ENCODE measurements at places on chromosomes 7 and 10.

- DNase-seq = no peak
Measured at GRCh38 chr7:136053689-136054485, 76.7 kb upstream of the MTPN start.

DNA sequence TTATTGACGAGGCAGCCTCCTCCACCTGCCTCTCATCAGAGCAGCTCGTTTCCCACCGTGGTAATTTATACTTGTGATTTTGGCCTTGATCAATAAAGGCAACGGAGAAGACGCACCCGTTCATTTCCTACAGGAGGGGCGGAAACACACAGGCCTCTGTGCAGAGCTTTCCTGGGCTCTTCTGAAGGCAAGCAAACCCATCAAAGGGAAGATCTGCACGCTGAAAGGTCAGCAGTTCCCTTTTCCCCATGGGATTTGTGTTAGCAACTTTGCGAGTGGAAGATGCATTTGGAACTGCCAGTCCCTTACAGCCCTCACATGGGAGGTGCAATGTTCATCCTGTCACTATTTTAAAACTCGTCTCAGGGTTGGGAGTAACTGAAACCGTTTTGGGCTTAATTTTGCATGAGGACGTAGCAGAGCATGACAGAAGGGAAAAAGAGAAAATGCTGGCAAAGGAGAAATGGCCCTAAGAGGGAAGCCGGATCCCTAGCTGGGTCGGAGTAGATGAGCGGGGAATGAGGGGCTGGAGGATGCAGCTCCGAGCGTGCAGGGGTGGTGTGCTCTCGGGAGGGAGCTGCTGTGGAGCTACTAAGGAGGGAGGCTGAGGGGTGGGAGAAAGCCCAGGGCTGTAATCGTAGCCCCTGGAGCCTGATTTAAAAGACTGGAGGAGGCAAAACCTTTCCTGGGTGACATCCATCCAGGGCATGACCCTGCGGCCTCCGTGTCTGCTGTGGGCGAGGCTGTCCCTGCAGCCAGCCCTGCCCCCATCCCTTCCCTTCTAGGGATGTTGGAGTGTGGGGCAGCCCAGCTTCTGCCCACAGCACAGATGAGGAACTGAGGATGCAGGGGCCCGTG is 111.1 kb upstream of the FAM20C start:
- DNase-seq = no peak

DNA sequence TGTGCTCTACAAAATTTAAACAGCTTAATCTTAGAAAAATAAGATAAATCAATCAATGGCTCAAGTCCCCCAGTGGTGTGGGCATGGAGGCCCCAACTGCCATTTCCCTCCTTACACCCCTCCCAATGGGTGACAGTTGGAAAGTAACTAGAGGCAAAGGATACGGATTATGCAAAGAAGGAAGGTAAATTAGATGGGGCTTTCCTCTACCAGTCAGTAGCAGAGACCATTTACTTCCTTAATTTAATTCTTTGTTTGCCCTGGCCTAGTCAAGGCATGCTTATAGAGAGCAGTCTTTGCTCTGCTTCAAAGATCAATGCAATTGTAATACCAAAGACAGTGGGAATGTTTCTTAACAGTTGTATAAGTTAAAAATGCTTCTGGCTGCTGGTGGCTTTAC is 63.3 kb upstream of the PAPSS2 start:
- no peak for DNase-seq

GRCh38 chr10:104274762-104275721 is 6.1 kb downstream of the GSTO2 start:
- no peak for DNase-seq

GRCh38 chr10:67297637-67298181 is 371.9 kb downstream of the LRRTM3 start:
- DNase-seq = no peak

GRCh38 chr10:78617631-78618030 is 451.1 kb upstream of the ZMIZ1 start:
- DNase-seq = no peak

DNA sequence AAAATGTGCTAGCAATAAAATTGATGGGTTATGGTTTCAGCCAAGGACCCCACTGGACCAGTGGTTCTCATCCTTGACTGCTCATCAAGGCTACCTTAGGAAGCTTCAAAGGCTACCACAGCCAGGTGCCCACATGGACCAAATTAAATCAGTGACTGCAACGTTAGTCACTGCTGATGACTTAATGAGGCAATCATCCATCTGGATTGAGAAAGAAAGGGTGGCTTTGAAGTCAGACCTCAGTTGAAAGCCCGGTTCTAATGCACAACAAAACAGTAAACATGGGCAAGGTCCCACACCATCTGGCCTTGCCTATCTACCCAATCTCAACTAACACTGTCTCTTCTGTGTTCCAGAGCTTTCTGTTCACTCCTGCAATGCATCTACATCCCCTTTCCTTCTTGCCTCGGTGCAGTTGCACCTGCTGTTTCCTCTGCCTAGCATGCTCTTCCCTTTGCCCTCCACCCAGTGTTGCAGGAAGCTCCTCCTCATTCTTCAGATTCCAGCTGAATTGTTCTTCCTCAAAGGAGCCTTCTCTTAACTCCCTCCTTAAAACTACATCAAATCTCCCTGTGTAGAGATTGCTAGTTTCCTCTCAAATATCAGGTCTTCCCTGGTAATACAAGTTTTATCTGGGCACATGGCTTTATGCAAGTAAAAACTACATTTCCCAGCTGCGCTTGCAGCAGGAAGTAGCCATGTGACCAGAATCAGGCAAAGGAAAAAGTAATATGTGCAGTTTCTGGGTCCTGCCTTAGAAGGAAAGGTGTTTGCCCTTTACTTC is 10.3 kb upstream of the KCNK18 start:
- no peak for DNase-seq

GRCh38 chr10:107433605-107434004 is 269.1 kb upstream of the SORCS1 start:
- no peak for DNase-seq

GRCh38 chr10:129388435-129388834 is 78.6 kb upstream of the MGMT start:
- no peak for DNase-seq

DNA sequence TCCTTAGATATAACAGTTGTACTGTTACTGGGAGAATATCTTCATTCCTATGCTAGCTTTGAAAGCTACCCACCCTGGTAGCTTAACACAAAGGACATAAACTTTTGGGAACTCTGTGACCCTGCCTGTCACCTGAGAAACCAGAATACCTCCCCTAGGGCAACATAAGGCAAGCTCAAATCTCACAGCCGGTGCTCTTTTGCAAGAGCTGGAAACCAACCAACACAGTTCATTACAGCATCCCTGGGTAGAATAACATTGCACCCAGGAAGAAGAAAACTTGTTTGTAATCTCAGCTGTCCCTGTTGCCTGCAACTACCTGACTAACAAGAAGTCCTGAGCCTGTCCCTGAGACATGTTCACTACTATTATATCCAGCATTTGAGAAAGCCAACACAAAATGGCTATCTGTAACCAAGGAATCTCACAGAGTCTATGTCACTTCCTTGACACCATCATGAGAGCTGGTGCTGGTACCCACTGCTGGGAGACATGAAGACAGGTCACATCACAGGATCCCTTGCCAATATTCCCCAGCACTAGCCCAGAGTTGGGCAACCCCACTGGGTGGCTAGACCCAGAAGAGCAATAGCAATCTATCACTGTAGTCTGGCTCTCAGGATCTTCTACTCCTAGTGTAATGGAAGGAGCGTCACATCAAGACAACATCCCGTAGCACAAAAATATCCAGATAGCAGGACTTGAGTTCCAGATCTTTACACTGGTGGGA is 31.3 kb downstream of the AKR1C3 start:
- DNase-seq = no peak

- no peak for DNase-seq
Measured at GRCh38 chr7:38751416-38751815, 120.2 kb upstream of the AMPH start.

GRCh38 chr10:43045631-43046287 is 31.1 kb upstream of the RET start:
- DNase-seq = no peak

DNA sequence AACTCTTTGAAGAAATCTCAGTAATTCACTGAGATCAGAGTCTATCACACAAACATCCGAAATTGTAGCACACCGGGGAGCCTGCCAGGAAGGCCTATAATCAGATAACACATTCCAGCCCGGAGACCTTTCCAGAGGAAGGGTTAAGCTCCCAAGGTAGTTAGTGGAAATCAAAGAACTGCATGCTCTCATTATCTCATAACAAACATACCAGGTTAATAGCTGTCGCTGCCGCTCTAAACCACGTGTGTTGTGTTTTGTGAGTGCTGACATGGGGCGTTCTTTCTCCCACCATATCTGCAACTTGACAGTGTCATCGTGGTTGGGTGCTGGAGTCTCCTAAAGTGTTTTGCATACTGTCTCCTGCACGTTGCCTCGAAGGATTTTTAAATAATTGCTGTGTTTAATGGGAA is 120.7 kb upstream of the CARD11 start:
- no peak for DNase-seq

GRCh38 chr7:151803841-151804240 is 73.1 kb downstream of the PRKAG2 start:
- DNase-seq = no peak

Measured in BJ (cell line).